Bronchial epithelial cell (primary cell): ENCODE measurements at places on chromosomes 7 and 10.

GRCh38 chr10:97131181-97131628 is 54.6 kb downstream of the SLIT1 start:
- no peak for DNase-seq

DNA sequence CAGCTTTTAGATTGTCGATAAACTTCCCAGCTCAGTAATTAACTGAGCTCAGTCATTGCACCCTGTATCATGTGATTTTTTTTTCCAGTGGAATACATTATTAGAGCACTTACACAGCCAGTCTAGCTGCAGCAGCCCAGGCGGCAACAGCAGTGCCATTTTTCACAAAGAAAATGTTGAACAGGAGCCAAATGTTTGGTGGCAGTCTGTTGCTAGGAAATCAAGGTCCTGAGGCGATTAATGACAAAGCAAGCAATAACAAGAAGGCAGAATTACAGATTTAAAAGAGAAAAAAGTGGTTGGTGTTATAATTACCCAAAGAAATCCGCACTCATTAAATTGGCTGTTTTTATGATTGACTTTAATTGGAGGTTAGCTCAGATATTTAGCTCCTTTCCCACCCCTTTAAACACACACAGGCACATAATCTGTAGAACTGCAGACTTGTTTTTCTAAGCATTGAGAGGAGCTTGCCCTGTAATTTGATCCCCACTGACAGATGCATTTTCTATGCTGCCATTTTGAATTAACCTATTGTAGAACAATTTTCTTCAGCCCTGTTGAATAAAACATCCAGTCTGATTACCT is 267.4 kb downstream of the ADK start:
- no peak for DNase-seq

- DNase-seq = peak; percentile 7
These were observed 113.6 kb downstream of the ADCY1 start for GRCh38 chr7:45687721-45688120.

DNA sequence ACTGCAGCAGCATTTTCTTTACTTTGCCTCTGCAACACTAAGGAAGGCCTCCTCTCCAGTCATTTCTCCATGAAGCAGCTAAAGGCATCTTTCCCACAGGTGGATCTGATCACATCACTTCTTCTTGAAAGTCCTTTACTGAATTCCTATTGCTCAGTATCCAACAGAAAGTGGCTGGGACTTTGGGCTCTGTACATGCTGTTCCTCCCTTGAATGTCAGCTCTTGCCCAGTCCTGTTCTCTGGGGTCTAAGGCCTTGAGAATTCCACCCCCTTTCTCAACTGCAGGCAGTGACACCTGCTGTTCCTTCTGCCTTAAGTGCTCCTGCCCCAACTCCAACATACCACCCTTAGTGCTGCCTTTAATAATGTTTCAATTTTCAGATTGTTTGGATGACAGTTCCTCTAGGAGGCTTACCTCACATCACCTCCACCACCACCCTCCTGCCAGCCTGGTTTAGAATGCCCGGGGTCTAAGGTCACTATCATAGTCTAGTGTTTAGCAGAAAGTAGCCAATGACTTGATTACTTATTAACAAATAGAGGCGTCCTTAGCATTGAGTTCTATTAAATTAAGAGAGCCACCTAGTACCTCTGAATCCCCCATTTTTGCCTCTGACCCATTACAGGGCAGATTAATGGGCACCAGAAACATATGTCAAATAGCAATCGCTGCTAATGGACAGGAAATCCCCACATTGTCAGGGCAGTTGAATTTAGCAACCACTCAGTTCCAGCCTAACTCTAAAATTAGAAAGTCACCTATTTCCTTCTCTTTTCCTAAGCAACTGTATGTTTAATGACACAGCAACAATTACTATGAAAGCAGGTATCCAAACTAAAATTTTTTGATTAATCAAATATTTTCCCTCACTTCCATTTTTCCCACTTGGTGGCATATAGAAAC is 11.4 kb downstream of the INHBA start:
- no peak for DNase-seq
